ENCODE measurements at places on chromosomes 7 and 10.

DNA sequence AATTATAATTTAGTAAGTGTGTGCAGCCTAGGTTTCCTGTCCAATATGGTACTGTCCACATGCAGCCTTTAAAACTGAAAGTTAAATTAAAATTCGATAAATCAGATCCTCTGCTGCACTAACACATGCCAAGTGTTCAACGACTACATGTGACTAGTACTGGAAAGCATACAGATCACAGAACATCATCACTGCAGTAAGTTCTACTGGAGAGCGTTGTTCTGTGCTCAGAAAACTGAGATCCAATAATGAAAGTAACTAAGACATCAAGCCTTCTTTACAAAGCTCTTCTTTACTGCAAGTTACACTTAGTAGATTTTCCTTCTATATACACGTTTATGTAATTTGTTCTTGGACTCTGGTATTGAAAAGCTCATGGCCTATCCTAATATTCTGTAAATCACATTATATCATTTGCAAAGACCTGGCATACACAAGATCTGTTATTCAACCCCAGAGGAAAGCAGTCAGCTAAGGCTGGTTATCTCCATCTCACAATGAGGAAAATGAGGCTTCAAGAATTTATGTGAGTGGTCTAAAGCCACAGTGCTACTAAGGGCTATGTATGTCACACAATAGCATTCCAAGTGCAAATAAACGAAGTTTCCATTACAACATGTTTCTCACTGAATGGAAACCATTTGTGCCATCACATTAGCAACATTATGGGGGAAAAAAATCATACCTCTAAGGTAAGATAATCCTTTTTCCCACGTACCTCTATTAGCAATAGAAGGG, 77.6 kb downstream of the VPS41 start:
- DNase-seq, result peak; percentile 32

GRCh38 chr10:75498884-75499350, 67.5 kb downstream of the LRMDA start:
- no peak for DNase-seq

DNA sequence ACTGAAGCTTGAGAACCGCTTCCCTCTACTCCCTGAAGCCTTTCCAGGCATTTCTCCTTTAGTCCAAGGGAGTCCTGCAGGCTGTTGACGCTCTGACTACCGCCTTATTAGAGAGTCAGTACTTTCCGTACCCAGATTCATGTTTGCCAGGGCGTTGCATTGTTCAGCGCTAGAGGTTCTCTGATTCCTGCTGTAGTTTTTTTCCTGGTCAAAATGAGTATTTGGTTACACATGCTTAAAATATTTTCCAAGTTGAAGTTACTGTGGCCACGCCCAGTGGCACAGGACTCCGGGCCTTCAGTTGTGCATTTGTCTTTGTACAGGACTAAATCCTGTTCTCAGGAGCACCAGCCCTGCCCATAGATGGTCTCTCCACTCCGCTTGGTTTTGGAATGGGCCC, 7.9 kb downstream of the MTURN start:
- peak; percentile 93 for DNase-seq

GRCh38 chr7:9945857-9946256, 1027.8 kb upstream of the PHF14 start:
- DNase-seq, result no peak

DNA sequence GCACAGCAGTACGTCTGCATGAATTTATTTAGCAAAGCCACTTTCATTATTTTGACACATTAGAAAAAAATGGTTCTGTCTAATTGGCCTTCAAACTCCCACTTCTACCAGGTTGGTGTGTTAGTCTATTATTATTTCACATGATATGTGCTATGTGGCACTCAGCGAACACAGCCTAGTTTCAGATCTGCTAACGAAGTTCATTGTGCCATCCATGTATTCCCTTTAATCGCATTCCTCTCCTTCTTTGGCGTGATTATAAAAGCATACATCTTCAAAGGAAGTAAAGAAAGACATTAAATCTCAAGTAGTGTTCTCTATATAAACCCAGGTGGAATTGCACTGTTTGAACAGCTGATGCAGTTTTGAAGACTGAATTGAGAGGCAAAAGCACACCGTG, 96.4 kb upstream of the CACNA2D1 start:
- no peak for DNase-seq

DNA sequence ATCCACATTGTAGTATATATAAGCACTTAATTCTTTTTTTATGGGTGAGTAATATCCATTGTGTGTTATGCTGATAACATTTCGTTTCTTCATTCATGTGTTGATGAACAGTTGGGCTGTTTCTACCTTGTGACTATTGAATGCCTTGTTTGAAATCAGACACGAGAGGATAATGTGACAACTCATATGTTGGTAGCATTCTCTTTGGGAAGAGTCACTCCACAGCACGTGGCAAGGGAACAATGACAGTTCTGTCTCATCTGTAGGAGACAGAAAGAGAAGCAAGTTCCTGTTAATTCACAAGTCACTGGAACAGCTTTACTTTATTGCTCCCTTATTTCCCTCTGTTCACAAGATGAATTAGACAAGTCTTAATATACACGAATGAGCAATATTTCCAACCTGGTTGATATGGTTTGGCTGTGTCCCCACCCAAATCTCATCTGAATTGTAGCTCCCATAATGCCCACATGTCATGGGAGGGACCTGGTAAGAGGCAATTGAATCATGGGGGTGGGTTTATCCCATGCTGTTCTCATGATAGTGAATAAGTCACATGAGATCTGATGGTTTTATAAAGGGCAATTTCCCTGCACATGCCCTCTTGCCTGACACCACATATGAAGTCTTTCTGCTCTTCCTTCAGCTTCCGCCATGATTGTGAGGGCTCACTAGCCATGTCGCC, 125.3 kb downstream of the SEC23IP start:
- DNase-seq, result no peak

DNA sequence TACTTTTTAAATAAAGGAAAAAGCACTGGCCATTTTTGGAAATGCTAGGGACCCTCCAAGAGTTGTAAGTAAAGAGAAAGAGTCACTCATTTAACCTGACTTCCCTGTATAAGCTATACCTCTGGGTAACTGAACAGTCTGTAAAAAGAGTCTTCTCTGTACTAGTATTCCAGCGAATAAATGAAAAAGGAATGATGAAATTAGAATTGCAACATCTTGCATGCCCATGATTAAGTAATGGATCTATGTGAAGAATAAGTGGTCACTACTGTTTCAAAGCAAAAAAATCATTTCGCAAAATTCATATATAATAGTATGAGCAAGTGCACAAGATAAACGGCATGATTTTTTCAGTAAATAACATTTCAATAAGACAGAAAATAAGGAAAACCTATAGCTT, 116.8 kb downstream of the ZFAND4 start:
- DNase-seq, result no peak

DNA sequence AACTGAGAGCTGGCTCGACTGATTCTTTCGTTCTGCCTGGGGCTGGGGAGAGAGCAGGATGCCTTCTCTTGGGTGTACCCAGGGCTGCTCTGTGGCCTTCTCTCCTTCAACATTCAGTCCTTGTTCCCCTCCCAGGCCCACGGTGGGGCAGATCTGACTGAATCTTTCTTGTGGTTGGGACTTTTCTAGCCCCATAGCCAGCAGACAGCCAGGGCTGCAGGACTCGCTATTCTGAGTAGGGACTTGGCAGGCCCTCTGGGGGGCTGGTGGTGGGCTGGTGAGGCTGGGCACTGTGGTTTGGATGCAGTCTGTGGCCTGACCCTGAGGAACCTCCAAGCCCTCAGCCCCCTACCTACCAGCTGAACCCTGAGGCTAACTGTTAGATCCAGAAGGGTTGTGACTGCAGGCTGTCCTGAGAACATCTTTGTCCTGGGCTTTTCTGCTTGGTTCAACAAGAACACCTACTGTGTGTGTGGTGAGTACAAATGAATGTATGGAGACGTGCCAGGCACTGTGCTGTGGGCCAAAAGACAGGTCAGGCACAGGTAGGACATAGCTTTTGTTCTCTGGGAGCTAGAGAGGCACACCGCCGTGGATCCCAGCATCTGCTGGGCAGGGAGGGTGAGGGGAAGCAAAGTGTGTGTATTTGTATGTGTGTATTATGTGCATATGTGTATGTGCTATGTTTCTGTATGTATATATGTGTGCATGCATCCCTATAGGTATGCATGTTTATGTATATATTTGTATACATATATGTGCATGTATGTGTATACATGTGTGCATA, 2.1 kb upstream of the PALD1 start:
- DNase-seq, result no peak

DNA sequence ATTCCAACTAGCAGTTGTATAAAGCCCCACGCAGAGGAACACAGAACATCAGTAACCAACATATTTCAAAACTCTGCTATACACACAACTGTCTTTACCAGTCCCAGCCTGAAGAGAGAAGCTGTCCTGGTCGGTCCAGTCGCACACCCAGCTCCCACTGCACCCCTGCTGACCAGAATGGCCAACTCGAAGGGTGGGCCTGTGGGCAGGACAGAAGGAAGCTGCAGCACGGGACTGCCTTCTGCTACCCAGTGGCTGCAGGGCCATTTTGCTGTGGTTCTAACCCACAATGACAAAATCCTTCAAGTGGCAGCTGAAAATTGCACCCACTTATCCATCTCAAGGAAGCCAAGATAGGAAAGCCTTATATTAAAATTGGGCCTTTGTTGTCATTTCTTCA, 48.2 kb downstream of the GSDME start:
- DNase-seq, result no peak

DNA sequence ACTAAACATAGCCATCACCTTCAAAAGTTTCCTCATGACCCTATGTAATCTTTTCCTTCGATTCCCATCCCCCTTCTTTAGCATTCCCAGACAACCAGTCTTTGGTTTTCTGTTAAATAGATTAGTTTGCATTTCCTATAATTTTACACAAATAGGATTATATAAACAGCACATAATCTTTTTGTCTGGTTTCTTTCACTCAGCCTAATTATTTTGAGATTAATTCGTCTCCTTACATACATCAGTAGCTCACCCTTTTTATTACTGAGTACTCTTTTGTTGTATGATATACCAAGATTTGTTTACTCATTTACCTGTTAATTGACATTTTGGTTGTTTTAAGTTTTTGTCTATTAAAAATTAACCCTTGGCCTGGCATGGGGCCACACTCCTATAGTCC, 354.7 kb upstream of the CHRM2 start:
- no peak for DNase-seq

- DNase-seq, result no peak
Measured at GRCh38 chr10:62511238-62511637, 137.1 kb downstream of the ZNF365 start.

DNA sequence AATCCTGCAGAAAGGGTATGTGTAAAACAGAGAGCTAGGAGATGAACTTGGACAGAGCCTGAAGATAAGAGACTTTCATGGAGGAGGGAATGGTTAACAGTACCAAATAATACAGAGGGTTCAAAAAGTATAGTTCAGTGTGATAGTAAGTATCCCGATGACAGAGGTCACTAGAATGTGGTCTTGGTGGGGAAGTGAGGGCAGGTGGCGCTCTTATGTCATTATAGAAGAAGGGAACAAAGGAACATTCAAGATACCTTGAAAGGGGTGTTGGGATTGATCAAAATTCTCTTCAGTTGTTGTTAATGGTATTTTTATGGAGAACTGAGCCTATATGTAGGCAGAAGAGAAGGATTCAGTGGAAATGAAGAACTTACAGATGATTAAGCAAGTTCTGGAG, 312.5 kb downstream of the SUGCT start:
- DNase-seq, result peak; percentile 29

DNA sequence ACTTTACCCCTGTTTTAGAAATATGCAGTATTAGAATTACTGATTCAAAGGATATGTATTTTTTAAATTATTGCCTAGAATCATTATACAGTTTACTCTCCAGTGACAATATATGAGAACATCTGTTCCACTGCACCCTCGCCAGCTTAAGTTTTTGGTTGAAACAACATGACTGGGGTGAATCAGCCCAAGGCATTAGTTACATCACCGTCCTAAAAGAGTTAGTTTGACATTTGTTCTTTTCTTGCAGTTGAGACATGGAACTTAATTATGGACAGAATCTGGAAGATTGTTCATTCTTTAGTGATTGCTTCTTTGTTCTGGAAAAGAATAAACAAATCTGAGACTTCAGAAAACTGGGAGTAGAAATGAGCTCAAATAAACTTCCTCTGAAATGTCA, 167.3 kb upstream of the DKK1 start:
- no peak for DNase-seq

- no peak for DNase-seq
Measured at GRCh38 chr10:132643709-132644526, 106.3 kb downstream of the INPP5A start.

DNA sequence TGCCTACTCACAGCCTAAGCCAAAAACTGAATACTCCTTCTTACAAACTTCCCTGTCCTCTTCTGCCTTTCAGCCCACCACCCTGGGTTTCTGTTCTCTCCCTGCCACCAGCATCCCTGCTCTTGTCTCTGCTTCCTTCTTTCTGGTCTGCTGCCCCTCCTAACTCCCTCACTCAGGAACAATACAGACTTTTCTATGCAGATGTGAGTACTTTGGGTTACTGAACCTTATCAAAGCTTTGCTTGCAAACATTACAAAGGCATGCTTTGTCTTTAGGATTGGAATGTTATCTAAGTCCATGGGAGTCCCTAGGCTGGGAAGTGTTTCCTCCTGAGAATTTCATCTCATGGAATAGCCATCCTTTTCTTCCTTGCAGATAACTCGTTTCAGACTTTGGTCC, 28.9 kb downstream of the CNNM1 start:
- DNase-seq, result no peak

DNA sequence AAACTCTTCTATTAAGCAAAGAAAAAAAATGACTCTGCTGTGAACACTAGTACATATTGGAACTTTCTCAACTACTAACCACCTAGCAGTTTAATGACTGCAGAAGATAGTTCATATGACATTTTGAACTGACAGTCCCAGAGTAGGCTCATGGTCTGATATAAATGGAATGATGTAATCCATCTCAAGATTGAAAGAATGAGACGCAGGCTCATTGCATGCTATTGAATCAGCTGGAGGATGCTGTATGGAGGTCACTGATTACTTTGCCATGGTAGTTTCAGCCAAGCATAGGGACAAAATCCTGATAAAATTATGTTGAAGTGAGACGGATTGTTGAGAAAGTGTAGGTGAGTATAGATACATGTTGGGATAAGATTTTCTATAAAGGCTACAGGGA, 217.6 kb upstream of the SEMA3E start:
- DNase-seq, result no peak

Measured in ACHN (cell line).